ENCODE measurements at places on chromosomes 7 and 10. TPM values are rescaled to one million over a fixed set of nuclear protein-coding genes. Genes with fewer than 3 reads are reported as not detected.

DNA sequence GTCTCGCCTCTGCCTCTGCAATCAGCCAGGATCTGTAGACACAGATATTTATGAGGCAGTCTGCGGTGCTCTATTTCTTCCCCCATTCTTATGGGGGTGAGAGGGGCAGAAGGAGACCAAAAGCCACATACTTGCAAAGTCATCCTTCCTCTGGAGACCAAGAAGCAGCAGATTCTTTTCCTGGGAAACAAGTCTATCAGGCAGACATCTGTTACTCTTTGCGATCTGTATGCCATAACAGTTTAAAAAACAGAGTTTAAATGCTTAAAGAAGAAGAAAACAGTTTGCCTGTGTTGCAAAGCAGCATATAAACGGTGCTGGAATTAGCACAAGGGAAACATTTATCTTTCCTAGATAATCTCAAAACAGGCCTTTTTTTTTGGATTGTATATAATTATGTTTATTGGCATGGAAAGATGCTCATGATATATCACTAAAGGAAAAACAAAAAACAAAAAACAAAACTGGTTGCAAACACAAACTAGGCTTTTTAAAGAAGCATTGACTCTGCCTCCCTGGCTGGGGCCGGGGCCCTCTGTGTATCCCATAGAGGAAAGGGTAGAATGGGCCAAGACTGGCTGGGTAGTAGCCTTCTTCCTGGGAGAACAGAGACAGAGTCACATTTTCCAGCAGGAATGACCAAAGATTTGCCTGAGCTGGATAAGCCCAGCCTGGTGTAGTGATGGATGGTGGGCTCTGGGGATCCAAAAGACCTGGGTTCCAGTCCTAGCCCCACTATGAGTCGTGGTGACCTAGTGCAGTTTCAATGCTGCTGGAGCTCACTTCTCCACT, 50.4 kb downstream of the RGS10 start:
- no peak for DNase-seq

- no peak for DNase-seq
These were observed 104.4 kb upstream of the ANLN start for GRCh38 chr7:36285276-36285675.

FGFBP3 gene
- 0.34 TPM for total RNA-seq

GRCh38 chr7:74157605-74158004, 16.6 kb upstream of the EIF4H start:
- DNase-seq = no peak

PDK4 gene
- total RNA-seq = 105 TPM

LLCFC1 gene
- total RNA-seq = not detected

LIPK gene
- not detected for total RNA-seq

DNA sequence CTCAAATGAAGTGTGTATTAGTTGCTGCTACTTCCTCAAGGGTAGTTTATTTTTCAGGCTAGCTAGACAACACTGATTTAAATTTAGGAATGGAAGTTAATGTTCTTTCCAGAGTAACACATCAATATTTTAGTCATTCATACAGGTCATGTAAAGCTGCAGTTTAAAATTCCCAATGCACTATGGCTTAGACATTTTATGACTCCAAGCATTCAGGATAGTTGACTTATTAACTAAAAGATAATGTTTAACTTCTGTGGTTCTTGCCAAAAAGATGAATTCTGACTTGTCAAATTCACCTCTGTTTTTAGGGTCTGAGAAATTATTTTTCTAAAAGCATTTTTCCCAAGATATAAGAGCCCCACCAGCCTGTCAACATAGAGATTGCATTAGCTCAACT, 131.9 kb downstream of the TFPI2 start:
- DNase-seq = no peak

- no peak for DNase-seq
These were observed 377.6 kb downstream of the DNAJB6 start for GRCh38 chr7:157714166-157715070.

CNTNAP2 gene
- total RNA-seq = not detected

- DNase-seq = no peak
These were observed 131.2 kb downstream of the PRKAG2 start for GRCh38 chr7:151745706-151746105.

GRCh38 chr10:17981766-17982380, 30.2 kb downstream of the SLC39A12 start:
- no peak for DNase-seq

APBB1IP gene
- 0.17 TPM for total RNA-seq

ASZ1 gene
- not detected for total RNA-seq

- peak; percentile 12 for DNase-seq
These were observed 54.1 kb downstream of the CDK6 start for GRCh38 chr7:92782236-92782635.

DNA sequence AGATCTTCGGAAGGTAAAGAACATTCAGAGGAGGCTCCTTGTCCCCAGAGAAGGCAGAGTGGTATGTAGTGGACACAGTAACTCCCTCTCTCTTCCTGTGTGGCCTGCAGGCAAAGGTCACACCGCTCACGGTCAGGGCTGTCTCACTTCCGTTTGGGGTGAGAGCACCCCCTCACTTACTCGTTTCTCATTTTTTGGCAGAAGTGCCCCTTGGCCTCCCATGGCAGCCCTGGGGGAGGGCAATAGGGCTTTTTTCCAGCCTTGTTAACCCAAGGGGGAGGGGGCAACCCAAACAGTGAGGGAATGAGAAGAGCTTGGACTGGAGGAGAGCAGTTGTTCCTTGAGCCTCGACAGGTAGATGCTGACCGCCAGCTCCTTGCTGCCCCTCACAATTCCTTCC, 31.8 kb upstream of the SRGN start:
- no peak for DNase-seq

HOXA4 gene
- 0.65 TPM for total RNA-seq

SH2D4B gene
- 0.34 TPM for total RNA-seq

- DNase-seq = peak; percentile 45
These were observed 195.7 kb downstream of the CACNA2D1 start for GRCh38 chr7:82247814-82248433.

GRCh38 chr7:5210751-5211338, 20.8 kb downstream of the WIPI2 start:
- no peak for DNase-seq

- no peak for DNase-seq
These were observed 386.9 kb downstream of the POM121L12 start for GRCh38 chr7:53422291-53422690.

HDAC9 gene
- 2.7 TPM for total RNA-seq

FANK1 gene
- 0.65 TPM for total RNA-seq

DNA sequence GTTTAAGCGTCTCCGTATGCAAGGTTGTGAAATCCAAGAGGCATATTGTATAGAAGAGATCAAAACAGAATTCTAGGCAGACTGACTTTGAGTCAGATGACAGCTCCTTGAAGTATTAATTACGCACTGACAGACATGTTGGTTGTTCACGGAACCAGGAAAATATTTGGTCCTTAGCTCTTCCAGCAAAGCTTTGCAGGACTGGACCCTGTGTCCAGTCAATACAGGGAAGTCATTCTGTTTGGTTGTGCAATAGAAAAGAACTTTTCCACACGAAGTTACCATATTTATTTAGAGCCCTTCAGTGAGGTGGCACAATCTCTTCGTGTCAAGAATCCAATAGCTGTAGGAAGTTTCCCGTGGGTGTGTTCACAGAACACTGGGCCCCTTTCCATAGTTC, 205.3 kb downstream of the ARHGAP21 start:
- no peak for DNase-seq

- DNase-seq = no peak
These were observed 106.5 kb upstream of the PRR15 start for GRCh38 chr7:29457141-29457561.

CPXM2 gene
- total RNA-seq = 1.0 TPM

- peak; percentile 13 for DNase-seq
These were observed 117.3 kb downstream of the FANK1 start for GRCh38 chr10:126013489-126014281.

- DNase-seq = peak; percentile 34
These were observed 2.5 kb downstream of the ACSL5 start for GRCh38 chr10:112376396-112376790.

DNA sequence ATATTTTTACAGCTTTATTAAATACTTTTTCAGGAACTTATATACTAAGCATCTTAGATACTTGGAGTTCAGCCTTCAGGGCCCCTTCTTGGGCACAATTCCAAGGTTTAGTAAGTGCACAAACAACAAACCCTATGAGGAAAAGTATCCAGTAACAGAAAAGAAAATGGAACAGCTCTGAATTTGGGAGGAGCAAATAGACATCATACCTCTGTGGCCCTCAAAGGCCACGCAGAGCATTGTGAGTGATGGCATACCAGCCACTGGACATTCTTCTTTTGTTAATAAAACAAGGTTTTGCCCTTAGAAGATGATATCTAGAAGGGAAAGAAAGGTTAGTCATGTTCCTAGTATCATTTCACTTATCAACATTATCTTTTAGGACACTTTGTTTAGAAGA, 46.0 kb downstream of the ST7 start:
- DNase-seq = peak; percentile 13

ECHDC3 gene
- 26.0 TPM for total RNA-seq

DNA sequence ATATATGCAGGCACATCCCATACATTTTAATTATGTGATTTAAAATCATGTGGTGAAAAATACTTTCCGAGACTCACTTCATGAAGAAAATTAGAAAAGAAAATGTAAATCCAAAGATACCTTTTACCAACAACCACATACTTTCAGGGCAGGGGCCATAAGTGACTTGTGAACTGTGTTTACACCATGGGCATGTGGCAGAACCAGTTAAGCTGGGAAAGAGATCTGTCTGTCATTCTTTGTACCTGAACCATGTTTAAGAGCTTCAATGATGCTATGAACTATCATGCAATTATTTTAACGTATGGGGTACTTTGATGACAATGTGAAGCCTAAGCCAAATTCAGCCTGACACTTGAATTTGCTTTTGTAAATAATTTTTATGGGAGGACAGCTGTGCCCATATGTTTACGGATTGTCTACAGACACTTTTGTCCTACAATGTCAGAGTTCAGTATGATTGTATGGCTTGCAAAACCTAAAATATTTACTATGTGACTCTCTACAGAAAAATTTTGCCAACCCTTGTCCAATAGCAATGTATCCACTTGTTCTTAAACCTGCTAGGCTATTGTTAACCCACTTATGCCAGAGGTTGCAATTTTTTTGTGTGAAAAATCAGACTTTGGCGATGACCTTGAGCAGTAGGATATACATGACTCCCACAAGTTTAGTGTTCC, 654.6 kb downstream of the TNS3 start:
- no peak for DNase-seq

GRCh38 chr7:155508376-155509358, 37.7 kb downstream of the CNPY1 start:
- DNase-seq = no peak

- DNase-seq = no peak
These were observed 364.8 kb downstream of the SFMBT2 start for GRCh38 chr10:7045891-7046599.

GRCh38 chr7:130894909-130895750, 161.1 kb upstream of the KLF14 start:
- no peak for DNase-seq

DNA sequence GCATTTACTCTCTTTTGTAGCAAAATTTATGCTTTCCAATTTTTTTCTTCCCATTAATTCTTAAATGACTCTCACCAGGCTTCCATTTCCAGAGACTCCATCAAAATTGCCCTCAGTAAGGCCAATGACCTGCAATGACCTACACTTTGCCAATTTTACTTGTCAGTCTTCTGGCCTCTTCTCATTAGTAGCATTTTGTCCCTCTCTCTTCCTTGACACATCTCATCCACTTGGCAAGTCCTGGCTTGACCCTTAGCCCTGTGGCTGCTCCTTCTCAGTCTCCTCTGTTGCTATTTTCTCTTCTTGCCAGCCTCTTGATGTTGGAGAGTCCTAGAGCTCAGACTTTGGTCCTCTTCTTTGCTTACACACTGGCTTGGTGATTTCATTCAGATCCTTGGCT, 166.1 kb upstream of the MTPN start:
- DNase-seq = no peak

DNA sequence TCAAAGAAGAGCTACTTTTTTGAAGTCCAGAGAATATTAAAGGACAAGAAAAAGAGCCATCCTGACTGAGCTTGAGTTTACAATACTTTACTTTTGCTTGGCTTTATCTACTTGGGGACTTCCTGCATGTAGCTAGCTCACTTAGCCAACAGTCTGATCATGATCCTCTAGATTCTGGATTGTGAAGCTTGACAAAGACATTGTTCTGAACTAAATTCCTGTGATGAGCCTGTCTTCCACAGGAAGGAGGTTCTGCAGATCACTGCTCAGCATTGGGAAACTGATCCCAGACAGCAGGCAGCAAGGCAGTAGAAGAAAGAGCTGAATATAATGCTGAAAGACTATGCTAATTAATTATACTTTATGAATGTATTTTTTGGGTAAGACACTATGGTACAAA, 296.4 kb downstream of the DGKB start:
- no peak for DNase-seq

Measured in dermis blood vessel endothelial cell (primary cell).